SK-N-MC (cell line): ENCODE measurements at places on chromosomes 2 and 18.

- no peak for DNase-seq
These were observed 2.9 kb upstream of the KCNG2 start for GRCh38 chr18:79794846-79795245.

GRCh38 chr2:6828299-6828584, 37.5 kb downstream of the CMPK2 start:
- DNase-seq: peak; percentile 73

DNA sequence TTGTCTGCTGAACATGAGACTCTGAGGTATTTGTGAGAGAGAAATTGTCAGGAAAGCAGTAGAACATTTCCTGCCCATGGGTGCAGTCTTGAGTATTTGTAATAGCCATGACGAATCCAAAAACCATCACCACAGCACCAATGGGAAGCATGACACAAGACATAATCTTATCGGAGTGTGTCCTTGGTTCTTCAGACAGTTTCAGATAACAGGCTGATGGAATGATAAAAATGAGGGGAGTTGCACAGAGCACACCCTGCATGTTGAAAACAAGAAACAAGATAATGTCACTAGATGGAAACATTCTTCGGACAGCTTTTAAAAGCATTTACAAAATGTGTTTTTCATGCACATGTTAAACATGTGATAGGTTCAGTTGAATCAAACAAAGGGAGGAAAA, 56.9 kb downstream of the SLC38A11 start:
- DNase-seq: peak; percentile 52

DNA sequence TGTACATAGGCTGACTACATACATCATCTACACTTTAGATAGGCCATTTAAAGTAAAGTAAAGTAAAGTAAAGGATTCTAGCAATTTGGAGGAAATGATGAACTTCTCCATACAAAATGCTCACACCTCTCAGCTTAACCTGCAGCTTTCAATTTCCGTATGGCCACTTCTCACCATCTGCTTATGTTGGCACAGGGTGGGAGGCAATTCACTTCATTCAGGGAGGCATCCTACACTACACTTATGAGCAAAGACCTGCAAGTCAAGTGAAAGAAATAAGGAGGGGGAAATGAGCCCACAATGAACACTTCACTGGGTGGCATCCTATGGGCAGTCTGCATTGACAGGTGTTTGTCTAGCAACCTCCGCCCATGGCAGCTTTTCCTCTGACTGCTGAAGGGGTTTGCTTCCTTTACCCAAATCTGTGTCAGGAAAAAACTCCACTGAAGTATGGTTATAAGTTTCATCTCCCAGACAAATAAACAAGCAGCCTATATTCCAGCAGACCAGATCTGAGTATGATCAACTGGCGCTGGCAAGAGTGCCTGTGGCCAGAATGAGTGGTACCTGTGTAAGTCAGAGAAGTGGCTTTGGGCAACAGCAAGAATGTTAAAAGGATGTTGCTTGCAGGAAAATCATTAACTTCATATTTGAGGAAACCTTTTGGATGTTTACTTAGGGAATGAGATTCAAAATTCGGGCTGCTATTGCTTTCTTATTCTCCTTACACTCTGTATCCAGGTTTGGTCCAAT, 449.1 kb downstream of the TGIF1 start:
- no peak for DNase-seq

- DNase-seq: no peak
These were observed 51.2 kb downstream of the MBP start for GRCh38 chr18:77081390-77081778.

- DNase-seq: no peak
These were observed 40.6 kb upstream of the RTTN start for GRCh38 chr18:70246061-70246466.

DNA sequence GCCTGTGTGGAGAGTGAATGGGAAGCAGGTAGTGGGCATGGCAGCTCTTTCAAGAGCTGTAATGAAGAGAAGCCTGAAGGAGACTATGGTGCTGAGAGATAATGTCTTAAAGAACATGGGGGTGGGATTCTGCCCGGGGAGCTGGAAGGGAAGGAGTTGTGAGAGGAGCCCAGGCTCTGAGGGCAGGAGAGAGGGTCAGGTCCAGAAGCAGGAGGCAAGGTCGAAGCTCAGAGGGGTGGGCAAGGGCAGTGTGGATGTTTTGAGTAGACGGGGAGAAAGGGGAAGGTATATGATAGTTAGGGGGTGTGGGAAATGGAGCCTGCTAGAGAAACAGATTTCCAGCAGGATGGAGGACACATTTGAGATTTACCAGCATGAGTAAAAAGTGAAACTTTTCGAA, 2.1 kb downstream of the CAPN10 start:
- no peak for DNase-seq

GRCh38 chr2:234633581-234634230, 136.8 kb upstream of the ARL4C start:
- no peak for DNase-seq

DNA sequence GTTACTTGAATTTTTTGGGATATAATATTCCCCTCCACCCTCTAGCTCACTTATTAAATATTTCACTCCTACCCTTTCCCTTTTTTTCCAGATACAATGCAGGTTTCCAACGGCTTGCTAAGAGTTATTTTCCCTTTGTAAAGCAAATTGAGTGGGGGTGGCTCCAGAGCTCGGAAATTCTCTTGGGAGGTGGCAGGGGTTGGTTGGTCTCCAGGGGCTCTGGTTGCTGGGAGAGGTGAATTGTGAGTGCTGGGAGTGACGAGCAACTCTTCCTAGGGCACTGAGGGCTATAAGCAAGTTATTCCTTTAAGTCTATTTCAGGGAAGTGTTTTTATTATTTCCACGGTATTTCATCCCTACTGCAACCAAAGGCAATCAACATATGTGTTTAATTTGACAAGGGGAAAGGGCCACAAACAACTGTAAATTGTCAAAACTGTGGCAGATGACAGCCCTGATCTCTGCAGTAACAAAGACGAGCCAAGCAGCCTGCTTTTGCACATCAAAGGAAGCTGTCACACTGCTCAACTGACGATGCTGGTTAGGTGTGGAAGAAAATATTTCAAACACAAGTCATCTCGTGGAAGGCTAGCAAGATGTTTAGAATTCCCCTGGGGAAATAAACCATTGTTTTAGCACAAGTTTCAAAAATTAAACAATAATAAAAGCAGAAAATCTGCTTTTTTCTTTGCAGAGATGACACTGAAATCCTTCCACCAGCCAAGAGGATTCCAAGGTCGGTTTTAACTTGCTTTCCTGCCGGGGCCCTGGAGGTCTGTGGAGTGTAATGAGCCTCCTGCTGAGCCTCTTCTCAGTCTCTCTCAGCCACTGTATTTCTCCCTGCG, 34.8 kb upstream of the ASXL2 start:
- peak; percentile 16 for DNase-seq

GRCh38 chr18:73841661-73842060, 306.0 kb downstream of the FBXO15 start:
- no peak for DNase-seq

- DNase-seq: no peak
These were observed 183.9 kb downstream of the FAM210A start for GRCh38 chr18:13542520-13542847.

GRCh38 chr2:148044322-148044721, 23.4 kb downstream of the MBD5 start:
- DNase-seq: no peak

GRCh38 chr2:112566104-112566503, 18.3 kb upstream of the CHCHD5 start:
- no peak for DNase-seq

DNA sequence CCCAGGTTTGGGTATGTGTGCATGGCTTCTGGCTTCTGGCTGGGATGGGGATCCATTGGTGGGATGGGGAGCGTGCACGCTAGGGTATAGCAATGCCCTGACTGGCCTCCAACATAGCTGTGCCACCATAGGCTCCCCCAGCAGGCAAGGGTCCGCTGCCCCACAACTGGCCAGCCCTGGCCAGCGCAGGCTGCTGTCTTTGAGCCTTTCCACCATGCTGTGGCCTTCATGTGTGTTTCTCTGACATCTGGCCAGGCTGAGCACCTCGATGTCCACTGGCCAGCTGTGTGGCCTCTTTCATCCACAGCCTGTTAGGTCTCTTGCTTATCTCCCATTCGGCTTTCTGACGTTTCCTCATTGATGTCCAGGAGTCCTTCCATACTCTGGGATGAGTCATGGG, 231.3 kb downstream of the NDUFA10 start:
- no peak for DNase-seq

DNA sequence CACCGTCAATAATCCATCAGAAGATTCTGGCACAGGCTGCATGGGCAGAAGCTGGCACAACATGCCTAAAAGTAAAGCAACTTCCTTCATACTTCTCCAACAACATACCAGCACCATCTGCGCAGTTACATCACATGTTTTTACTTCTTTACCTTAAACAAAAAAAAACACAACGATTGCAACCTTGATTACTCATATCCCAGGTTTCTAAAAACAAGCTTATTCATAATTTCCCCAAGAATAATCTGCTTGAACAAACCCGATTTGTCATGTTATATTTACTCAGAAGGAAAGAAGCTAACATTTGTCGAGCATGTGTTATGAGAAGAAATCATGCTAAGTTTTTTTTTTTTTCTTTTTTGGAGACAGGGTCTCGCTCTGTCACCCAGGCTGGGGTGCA, 54.7 kb downstream of the THADA start:
- DNase-seq: no peak

DNA sequence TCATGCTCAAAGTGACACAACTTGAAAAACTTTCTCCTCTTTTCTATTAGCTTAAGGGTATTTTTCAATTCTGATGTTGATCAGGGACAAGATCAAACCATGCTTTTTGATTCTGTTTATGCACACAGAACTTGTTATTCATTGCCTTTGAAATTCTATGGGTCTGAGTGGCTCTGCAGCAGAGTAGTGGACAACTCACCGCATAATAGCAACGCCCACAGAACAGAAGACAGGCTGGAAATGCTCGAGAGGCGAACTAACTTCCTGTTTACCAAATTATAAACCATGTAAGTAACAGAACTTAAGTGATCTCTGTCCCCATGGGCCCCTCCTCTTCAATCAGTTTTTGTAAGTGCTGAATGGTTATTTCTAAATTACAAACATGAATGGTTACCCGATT, 131.2 kb downstream of the CBLN2 start:
- DNase-seq: no peak

DNA sequence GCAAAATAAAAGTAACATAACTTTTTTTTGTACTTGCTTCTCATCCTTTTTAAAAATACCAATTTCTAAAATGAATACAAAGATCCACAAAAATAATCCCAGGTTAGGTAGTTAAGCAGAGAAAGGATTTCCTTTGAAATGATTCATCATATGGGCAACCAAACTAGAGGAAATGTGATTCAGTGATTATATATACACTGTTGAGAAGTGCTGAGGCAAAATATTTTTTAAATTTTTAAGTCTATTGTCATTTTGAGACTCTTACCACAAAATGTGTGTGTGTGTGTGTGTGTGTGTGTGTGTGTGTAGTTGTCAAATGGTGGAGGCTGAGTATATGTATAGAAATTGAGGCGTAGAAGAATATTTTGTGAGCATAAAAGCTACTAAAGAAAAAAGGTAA, 1075.3 kb downstream of the LRP1B start:
- DNase-seq: no peak

DNA sequence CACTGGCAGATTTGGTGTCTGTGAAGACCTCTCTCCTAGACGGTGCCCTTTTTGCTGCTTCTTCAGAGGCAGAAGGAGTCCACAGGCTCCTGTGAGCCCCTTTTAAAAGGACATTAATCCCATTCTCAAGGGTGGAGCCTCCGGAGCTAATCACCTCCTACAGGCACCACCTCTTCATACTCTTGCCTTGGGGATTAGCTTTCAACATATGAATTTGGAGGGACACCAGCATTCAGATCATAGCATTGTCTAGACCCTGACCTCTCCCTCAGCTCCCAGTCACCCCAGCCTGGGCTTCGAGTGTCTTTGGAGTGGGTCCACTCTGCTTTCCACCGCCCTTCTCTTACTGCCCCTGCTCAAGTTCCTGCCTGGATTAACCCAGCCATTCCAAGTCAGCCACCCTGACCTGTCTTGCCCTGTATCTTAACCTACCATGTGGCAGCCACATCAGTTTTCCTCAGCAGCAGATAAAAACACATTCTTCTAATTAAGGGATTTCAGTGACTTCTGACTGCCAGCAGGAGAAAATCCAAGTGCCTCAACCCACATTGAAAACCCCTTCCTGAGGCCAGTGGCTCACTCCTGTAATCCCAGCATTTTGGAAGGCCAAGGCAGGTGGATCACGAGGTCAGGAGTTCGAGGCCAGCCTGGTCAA, 6.1 kb upstream of the NCL start:
- no peak for DNase-seq

GRCh38 chr18:2894841-2895370, 48.1 kb downstream of the EMILIN2 start:
- DNase-seq: no peak

DNA sequence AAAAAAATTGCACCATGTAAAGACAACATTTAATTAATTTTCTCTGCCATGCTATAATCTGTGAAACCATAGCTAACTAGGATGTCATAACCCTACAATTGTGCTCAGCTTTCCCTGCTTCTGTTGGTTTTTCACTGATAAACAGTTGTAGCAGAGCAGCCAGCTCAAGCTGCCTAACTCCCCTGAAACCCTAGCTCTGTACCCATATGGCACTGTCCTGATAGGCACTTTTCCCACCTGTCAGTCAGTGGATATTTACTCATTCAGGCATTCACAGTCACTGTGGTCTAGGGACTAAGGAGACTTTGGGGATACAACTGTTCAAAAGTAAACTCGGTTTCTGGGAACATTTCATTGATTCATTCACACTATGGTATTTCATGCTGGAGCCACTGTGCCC, 407.0 kb downstream of the DSEL start:
- no peak for DNase-seq

GRCh38 chr18:34809451-34810072, 99.5 kb downstream of the DTNA start:
- no peak for DNase-seq
